ENCODE measurements at places on chromosomes 6 and 20.

GRCh38 chr6:152136449-152136825 lies 329.0 kb downstream of the ESR1 start:
- no peak for DNase-seq

DNA sequence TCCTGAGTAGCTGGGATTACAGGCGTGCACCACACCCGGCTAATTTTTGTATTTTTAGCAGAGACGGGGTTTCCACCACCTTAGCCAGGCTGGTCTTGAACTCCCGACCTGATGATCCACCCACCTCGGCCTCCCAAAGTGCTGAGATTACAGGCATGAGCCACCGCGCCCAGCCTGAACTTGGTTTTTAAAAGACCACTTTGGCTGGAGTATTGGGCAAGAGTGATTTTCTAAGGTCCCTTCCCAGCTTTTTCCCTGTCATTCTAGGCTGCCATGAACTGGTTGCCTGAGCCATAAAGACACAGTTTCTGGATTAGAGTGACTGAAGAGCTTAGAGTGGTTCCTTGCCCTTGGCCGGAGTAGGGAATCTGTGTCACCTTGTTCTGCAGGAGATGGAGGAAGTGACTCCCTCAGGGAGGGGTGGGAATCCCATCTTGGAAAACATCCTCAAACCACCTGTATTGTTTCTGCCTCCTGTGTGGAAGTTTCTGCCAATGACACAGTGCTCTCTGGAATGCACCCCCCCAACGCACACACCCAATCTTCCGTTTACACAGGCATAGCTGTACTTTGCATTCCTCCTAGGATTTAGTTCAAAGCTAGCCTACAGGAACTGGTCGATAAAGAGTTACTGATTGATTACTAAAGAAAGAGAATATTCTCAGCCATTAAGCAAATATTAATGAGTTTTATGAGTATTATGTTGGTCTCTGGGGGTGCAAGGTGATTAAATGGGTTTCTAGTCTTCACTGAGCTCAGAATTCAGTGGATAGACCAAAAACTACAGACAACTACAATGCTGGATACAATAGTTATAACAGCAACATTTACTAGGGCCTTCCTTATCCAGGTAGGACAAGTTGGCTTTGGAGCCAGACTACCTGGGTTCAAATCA lies 18.2 kb downstream of the BCL2L1 start:
- no peak for DNase-seq

DNA sequence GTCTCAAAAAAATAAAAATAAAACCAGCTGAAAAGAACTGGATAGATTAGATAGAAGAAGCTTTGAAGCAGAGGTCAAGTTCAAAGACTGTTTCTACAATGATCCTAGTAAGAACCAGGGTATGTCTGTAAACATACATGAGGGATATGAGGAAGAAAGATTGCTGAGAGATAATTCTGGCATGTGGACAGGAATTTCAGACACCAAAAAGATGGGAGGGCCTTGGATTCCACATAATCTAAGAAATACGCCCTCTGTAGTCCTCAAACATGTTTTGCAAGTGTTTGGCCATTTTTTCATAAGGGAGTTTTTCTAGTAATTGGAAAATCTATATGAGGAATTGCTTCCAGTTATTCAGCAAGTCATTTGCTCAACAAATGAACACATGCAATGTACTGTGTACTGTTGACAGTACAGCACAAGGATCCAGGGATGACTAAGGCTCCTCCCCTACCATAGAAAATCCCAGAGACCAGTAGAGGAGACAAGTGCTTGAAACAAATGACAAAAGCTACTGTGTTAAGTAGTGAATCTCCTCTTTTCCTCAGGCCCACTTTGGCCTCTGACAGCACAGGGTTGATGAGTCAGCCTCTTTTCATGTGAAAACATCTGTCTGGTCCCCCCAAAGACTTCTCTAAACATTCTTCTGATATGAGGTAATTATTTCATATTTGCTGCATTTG lies 795.9 kb downstream of the MAFB start:
- DNase-seq: no peak

DNA sequence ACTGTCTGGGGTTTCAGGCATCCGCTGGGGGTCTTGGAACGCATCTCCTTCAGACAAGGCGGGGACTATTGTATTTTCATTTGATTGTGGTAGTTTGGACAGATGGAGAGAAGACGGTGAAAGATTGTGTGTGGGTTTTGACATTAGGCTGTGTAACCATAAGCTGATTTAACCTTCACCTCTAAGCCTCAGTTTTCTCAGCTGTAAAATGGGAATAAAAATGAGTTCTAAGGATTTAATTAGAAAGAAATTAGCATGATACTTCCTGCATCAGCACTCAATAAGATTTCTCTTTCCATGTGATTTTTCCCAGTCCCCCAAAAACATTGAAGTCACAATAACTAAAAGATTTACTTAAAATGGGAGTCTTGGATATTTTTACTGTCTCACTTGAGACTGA lies 78.1 kb downstream of the CBFA2T2 start:
- no peak for DNase-seq

DNA sequence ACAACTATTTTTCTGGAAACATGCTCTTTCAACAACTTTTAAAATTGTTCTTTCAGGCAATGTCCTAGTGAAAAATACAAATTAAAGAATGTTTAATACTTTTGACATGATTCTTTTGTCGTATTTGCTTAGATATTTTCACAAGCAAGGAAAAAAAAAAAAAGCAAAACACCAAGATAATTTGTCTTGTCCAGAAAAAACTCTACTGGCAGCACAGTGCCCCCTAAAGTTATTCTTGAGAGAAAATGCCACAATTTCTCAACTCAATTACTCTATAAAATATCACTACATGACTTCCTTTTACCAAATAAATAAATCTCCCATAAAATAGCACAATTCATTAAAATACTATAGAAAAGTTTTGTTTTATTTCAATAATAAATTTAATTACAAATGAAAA lies 652.5 kb upstream of the EPHA7 start:
- no peak for DNase-seq

- DNase-seq: peak; percentile 26
These were observed 146.2 kb downstream of the COL21A1 start for GRCh38 chr6:56101141-56101553.

GRCh38 chr20:10511509-10512251 lies 76.6 kb downstream of the SLX4IP start:
- DNase-seq: peak; percentile 96

DNA sequence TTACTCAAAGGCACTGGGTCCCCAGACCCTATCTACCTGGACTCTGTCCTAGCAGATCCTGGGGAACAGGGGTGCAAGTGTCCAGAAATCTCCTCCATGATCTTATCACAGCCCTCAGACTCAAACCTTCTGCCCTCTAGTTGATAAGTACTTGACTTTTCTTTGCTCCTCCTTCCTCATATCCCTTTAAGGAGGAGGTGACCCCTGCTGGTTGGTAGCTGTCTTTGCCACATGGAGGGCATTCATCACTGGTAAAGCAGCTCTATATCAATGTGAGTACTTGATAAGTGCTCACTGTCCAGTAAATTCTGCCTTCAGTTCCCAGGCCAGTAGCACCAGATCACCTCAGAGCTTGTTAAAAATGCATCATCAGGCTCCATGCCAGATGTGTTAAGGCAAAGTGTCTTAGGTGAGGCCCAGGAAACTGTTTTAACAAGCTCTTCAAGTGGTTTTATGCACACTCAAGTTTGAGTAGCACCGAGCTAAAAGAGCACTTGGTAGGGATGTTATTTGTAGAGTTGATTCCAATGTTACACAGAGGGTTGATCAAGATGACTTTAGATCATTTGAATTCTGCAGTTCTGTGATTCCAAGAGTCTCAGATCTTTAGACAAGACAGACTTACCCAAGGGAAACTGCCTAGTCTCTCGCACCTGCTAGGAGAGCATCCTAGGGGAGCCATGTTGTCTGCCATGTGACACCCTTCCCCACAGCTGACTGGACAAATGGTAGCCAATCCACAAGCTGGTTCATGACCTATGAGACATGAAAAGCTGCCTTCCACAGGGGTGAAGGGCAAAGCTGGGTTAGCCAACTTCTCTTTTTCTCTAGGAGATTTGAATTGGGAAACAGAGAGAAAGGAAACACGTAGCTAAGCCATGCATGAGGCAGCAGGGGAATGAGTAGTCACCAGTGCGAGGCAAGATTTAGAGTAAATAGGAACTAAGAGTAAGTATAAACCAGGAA lies 18.6 kb downstream of the TREML2 start:
- peak; percentile 21 for DNase-seq

DNA sequence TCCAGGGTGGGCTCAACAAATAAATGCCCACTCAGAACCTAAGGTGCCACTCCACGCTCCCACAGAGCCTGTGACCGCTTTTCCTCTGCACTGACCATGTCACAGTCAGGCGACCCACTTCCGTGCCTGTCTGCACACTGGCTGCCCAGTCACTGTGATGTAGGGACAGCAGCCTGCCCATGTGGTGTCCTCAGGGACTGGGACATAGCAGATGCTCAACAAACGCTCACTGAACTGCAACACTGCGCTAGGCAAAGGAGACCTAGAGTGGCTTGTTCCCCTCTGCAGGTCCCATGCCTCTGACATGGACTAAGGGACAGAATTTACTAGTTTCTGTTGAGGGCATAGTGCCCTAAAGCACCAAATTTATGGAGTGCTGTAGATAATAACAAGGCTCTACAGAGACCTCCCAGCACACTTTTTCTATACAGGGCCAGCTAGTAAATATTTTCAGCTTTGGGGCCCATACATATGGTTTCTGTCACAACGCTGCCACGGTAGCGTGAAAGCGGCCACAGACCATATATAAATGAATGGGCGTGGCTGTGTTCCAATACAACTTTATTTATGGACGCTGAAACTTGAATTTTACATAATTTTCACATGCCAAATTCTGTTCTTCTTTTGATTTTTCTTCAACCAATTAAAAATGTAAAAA lies 57.8 kb upstream of the MRPS10 start:
- DNase-seq: no peak

GRCh38 chr20:1381753-1382591 lies 10.9 kb downstream of the FKBP1A start:
- no peak for DNase-seq

GRCh38 chr6:79301290-79301689 lies 66.8 kb upstream of the HMGN3 start:
- DNase-seq: no peak

Measured in hematopoietic multipotent progenitor cell (in vitro differentiated cells).